Right kidney (tissue), 9 donors: ENCODE measurements at places on chromosomes 6 and 20.
A peak's percentile ranks its signal among the peaks of the same experiment; 100 is the strongest.

GRCh38 chr6:6826095-6826901 is 237.8 kb downstream of the LY86 start:
- DNase-seq: peak; percentile 55

DNA sequence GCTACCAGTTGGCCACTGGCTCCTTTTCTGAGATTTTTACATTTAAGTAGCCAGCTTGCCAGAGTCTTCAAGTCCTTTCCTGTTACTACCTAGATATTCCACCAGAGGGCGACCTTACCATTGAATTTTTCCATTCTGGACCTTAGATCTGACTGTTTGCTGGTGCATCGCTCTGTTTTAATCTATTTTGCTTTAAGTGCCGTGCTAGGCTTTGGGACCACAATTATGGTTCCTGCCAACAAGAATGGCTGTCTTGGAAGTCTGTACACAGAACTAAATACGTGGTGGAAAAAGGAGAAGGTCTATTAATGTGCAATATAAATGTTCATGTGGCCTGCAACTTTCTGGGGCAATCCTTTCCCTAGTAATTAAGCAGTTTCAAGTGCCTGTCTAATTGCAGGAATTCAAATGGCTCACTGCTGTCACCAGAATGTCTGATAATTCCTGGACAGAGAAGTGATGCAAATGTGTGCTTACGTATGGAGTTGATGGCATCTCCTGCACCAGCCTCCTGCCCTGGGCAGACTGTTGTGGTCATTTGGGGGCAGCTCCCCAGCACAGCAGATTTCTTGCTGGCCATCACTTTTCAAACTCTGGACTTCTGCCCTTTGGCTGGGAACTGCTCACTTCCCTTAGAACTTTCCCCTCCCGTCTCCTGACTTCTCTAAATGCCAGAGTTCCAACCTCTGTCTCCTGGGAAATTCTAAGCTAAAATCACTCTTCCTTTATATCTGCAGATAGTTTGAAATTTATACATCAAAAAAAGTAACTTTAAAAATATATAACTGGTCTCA is 5.6 kb upstream of the HLA-DOA start:
- DNase-seq: peak; percentile 47

DNA sequence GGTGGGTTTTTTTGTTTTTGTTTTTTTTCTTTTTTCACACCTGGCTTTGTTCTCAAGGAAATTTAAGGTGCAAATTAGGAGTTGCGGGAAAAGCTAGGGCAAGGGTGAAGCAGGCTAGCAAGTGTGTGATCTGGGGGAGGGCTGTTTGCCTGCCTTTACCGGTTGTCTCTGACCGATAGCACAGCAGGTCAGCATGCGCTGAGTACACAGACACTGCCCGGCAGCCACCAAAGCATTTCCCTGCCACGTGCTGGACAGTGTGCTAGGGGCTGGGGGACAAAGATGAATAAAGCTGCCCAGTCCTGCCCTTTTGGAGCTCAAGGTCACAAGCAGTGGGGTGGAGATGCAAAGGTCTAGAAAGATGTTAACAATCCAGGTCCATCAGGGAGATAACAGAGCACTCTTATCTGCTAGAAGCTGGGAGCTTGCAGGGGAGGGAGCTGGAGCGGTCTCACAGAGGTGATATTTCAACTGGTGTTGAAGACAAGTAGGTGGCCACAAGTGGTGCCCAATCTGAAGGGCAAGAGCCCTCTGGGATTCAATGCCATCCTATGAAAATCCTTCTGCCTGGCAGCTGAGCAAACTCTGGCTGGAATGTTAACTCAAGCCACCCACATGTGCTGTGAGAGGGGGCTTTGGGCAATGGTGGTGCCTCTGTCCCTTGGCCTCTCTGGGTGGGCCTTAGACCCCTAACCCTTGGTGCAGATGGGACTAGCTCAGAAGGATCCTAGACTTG is 24.5 kb downstream of the TTBK1 start:
- no peak for DNase-seq

DNA sequence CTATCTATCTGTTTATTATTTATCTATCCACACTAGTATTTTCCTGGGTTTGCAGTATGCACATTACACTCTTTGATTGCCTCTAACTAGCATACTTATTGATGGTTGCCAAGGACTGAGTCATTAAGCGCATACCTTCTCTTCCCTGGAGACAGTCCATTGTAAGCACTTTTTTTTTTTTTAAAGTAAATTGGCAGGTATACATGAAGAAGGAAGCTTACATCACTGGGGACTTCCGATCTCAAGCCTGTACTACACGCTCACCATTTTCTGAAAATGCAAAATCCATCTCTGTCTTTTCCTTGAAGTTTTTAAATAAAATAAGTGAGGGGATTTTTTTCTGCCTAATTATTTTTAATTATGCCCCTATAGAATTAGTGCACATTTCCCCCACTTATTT is 63.5 kb downstream of the HMGN3 start:
- no peak for DNase-seq

- DNase-seq: no peak
Observed at GRCh38 chr20:1757072-1757471, 99.5 kb upstream of the SIRPG start.

DNA sequence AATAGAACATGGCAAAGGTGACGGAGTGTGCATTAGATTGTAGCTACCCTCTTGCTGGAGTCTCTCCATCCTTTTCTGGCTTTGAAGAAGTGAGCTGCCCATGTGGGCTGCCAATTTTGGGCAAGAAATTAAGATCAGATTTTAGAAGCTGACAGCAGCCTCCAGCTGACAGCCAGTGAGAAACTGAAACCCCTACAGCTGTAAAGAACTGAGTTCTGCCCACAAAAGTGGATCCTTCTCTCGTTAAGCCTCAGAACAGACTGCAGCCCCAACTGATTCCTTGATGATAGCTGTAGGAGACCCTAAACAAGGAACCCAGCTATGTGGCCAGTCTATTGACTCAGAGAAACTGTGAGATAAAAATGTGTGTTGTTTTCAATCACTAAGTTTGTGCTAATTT is 134.1 kb downstream of the CD109 start:
- no peak for DNase-seq

DNA sequence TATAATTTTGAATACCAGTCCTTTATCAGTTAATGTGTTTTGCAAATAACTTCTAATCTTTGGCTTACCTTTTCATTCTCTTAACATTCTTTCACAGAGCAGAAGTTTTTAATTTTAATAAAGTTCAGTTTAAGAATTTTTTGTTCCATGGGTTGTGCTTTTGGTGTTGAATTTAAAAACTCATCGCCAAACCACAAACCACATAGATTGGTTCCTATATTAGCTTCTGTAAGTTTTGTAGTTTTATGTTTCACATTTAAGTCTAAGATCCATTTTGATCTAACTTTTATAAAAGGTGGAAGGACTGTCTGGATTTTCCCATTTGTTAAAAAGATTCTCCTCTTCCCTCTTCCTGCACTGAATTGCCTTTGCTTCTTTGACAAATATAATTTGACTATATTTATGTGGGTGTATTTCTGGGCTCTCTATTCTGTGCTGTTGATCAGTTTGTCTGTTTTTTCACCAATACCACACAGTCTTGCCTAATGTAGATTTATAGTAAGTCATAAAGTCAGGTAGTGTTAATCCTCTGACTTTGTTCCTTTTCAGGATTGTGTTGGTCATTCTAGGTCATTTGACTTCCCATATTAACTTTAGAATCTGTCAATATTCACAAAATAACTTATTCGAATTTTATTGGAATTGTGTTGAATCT is 17.5 kb upstream of the SDCBP2 start:
- DNase-seq: no peak

DNA sequence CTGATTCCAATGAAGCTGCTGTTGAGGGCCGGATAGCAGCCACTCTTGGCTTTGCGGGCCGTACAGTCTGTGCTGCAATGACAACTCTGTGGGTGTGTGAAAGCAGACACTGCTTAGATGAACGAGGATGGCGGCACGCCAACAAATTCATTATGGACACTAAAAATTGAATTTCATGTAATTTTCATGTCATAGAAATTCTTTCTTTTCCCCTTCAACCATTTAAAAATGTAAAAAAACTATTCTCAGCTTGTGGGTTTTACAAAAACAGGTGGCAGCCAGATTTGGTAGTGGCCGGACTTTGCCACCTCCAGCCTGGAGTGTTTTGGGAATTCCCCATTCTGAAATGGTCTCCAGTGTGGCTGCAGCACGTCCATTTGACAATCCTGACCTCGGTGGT is 26.0 kb downstream of the MAS1 start:
- no peak for DNase-seq

DNA sequence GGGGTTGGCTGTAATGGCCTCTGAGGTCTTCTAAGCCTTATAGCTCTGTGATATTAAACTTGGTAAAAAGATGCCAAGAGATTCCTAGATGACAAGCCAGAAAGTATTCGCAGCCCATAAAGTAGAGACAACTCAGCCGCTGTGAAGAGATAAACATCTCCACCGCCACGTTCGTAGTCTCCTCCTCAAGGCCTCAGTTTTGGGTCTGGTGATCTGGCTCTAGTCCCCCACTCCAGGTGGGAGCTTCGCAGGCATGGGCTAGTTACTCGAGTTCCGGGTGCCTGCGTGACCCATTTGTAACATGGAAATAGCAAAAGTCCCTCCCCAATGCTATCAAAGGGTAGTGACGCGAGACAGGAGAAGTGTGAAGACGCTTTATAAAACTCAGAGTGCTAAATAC is 28.3 kb upstream of the AFDN start:
- no peak for DNase-seq

DNA sequence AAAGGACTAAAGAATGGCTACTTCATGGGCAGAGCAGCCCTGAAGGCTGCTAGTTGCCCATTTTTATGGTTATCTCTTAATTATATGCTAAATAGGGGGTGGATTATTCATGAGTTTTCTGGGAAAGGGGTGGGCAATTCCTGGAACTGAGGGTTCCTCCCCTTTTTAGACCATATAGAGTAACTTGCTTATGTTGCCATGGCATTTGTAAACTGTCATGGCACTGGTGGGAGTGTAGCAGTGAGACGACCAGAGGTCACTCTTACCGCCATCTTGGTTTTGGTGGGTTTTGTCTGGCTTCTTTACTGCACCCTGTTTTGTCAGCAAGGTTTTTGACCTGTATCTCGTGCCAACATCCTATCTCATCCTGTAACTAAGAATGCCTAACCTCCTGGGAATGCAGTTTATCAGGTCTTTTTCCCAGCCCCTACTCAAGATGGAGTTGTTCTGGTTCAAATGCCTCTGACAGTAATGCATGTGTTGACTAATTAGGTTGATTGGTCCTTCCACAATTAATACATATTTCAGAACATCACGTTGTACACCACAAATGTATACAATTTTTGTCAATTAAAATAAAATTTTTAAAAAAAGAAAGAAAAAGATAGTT is 139.5 kb downstream of the PDE7B start:
- DNase-seq: no peak

- DNase-seq: no peak
Observed at GRCh38 chr6:161104966-161105365, 113.4 kb downstream of the MAP3K4 start.

DNA sequence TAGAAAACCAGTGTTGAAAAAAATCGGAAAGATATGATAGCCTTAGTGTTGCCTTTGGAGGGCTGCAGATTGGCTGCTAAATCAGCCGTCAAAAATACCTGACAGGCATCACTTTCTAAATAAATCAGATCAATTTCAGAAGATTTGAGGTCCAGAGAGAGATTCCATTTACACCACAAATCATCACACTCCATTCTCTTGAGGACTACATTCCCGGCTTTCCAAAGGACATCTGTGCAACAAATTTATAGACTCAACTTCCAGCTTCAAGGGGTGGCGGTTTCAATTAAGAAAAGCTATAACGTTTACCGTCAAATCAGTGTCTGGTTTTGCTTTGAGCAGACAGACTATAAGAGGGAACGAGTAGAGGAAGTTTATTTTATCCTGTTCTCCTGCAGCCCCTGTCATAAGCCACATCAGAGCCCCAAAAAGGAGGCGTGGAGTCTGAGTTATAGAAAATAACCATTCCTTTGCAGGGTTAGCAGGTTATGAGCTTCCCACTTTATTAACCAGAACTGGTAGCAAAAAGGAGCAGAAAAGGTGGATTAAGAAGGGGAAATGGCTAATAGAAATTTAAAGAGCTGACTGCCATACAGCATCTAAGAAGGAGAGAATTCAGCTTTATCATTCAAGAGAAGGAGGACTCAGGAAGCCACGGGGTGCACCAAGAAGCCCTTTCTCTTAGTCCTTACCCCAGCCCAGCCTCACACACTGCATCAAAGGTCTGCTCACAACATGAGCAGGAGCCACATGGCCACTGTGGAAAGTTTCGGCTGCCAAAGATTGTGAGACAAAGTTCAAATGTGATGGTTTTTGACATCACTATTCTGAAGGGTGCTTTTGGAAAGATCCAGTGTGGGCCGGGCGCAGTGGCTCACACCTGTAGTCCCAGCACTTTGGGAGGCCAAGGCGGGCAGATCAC is 12.9 kb upstream of the UQCC2 start:
- DNase-seq: no peak

DNA sequence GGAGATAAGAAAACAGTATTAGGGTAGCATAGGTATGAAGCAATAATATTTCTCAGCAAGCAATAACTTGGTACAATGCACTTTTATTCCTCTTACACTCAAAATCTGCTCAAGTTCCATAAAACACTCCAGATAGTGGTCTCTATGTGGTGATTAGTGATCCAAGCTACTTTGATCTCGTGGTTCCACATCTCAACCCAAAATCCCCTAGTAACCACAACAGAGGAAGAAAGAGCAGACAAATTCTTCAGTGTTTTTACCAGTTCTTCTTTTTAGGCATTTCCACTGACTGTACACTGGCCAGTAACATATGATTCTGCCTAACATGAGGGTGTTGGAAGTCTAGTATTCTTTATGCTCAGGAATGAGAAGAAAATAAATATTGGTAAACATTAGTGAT is 309.0 kb upstream of the PTCHD4 start:
- no peak for DNase-seq

GRCh38 chr6:73388433-73388799 is 6.2 kb upstream of the DDX43 start:
- DNase-seq: no peak

DNA sequence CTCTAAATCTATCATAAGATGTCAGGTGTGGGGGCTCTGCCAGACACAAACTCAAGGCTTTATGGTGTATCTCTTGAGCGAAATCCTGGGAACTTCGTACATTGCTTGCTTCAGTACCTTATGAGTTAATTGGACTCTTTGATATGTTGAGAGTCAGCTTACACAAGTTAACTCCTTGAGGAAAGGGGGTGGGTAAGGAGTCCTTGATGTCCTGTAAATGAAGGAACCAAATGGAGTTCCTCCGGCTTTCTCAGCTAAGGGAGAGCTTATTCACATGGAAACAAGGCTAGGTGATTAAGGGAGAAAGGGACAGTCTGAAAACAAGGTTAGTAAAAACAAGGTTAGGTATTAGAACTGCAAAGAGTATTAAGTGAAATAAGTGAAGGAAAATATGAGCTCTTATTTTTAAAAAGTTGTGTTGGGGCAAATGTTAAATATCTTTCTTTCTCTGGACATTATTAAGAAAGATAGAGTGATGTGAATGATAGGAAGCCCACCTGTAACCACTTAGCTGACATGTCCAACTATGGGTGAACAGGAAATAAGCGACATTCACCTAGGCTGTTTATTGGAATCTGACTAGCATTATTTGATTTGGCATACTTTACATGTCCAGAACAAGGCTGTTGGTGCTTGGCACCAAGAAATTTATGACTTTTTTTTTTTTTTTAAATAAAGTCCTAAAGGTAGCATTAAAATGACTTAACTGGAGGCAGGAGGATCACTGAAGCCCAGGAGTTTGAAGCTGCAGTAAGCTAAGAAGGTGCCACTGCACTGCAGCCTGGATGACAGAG is 26.5 kb downstream of the GTF2H5 start:
- no peak for DNase-seq
